Anterior cingulate cortex (tissue), 58 donors: ENCODE measurements at places on chromosomes 6 and 20.

DNA sequence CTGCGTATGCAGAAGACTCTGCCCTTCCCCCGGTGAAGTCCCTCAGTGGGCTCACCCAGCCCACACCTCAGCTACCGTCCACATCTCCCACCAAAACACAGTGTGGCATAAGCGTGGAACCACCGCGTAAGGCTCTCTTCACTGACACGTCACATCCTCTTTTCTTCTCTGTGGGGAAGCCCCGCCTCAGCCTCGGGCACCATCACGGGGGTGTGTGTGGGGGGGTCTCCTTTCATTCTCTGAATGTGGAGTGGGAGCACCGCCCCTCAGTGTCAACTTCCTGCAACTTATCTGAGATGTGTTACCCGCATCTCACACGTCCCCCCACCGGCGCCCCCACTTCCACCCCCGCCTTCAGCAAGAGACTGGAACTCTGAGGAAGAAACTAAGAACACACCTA lies 388.4 kb upstream of the JARID2 start:
- no peak for DNase-seq

GRCh38 chr20:1178103-1178502 lies 6.7 kb downstream of the TMEM74B start:
- DNase-seq: no peak

GRCh38 chr6:159229651-159230051 lies 60.5 kb downstream of the FNDC1 start:
- no peak for DNase-seq

DNA sequence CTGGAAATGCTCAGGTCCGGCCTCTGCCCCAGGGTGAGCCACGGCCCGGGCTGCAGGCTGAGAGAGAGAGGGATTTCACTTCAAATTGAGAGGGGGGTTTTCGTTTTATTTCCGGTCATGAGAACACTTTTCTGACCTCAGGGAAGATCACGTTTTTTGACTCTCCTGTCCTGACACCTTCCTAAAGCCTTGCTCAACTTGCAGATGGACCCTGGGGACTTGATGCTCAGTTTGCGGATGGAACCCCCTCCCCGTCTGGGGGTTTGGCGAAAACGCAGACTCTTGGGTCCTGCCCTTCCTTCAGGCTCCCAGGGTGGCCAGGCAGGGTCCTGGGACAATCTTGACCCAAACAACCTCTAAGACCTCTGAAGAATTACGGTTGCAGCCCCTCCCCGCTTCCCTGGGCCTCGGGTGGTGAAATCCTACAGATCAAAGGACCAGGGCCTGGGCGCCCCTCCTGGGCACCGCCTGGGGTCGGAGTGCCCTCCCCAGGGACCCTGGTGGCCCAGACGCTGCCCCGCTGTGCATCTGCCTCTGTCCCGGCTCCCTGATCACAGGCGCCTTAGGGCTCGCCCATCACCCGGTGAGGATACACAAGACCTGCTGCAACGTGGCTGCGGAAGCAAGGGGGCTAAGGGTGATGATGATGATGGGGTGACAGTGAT lies 148.2 kb downstream of the ERMARD start:
- DNase-seq: no peak

DNA sequence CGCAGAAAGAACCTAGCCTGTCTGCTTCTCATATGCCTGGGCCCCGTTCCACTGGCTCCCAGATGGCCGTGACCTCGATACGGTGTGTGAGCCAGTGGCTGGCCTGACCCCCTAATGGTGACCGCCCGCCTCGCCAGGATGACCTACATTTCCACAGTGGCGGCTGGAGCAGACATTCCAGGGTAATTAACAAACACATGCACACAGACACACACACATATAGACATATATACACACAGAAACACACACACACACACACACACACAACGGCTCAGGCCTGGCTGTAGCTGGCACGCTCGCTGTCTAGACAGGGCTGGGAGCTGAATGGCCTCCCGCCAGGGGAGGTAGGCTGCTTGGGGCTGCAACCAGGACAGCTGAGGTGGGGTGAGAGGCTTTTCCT lies 227.1 kb downstream of the ANKRD60 start:
- DNase-seq: no peak

- DNase-seq: no peak
Observed at GRCh38 chr6:27528714-27529113, 55.8 kb upstream of the ZNF184 start.

DNA sequence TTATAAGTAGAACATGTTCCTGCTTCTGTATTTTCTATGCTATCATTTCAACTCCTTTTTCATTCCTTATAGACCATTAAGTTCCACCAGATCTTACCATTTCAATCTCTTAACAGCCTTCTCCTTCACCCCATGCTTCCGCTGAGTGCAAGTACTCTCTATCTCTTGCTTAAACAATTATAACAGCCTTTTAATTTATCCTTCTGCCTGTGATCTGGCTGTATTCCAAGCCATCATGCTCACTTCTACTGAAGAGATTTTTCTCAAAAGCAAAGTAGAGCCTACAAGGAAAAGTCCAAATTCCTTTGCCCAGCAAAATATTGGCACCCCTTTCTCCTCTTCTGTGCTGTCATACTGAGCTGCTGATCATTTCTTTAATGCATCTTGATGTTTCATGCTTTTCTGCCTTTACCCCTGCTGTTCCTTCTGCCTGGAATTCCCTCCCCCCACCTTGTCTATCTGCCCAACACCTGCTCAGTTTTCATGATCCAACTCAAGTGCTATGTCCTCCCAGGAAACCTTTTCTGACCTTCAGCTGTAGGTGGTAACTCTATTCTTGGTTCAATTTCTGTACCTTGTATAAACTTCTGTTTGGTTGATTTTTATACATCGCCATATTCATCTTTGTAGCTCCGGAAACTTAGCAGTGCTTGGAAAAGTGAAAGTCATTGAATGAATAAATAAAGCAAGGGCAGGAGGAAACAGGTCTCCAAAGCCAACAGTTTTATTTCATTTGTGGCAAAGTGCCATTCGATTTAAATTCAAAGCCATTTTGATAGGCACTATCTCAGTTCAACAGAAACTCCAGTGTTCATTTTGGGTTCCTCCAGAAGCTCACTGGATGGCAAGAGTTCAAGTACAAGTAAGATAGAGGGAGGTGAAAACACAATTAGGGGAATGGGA lies 10.5 kb upstream of the BMP2 start:
- no peak for DNase-seq

DNA sequence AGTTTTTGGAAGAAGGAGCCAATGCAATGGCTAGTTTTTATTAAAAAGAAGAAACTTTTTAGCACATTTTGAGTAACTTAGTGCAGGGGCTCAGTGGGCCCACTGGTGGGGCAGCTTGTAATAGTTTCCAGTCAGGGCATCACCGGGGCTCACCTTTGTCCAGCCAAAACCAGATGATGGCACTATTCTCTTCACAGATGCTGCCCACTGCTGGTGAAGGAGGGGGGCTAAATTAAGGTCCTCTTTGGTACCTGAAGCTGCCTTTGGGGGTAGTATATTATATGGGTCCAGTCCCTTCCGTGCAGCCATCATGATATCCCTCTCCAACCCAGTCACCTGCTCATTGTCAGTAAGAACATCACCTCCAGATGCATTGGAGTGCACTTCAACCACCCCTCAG lies 182.9 kb downstream of the PDE7B start:
- no peak for DNase-seq

- no peak for DNase-seq
Observed at GRCh38 chr6:88619951-88620350, 343.5 kb downstream of the RNGTT start.

GRCh38 chr6:134451529-134451928 lies 133.6 kb upstream of the SGK1 start:
- no peak for DNase-seq

DNA sequence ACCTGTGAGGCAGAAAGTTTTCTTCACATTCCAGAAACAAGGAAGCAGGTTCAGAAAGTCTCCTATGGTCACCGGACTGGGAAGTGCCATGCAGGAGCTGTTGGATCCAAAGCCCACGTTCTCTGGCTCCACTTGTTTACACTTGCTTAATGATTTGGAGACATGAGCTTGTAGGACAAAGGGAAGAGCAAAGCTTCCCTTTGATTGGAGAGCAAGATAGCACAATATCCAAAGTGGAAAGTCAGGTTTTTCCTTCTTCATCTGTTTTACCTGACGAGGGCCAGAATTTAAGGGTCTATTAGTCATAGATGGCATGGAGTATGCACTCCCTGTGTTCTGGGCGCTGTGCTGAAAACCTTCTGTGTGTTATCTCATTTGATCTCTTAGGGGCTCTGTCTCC lies 81.2 kb downstream of the PDE7B start:
- no peak for DNase-seq

- no peak for DNase-seq
Observed at GRCh38 chr6:45806172-45806571, 209.5 kb downstream of the CLIC5 start.

DNA sequence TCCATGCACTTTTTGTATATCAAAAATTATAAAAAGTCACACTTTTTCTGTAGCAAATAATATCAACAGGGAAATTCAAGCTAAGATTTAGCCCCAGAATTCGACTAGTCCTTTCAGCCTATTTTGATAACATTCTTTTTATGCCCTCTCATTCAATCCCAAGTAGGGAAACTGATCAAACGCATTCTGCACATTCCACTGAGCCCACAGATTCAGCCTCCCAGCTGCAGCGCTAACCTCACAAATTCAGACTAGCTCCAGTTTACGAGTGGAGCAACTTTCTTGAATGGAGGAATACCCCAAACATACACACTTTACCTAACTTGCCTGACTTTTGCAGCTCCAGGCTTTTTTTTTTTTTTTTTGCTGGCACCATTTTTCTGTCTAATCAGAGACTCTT lies 70.3 kb upstream of the HEY2 start:
- DNase-seq: no peak

GRCh38 chr6:83309344-83309743 lies 116.2 kb downstream of the RWDD2A start:
- no peak for DNase-seq

DNA sequence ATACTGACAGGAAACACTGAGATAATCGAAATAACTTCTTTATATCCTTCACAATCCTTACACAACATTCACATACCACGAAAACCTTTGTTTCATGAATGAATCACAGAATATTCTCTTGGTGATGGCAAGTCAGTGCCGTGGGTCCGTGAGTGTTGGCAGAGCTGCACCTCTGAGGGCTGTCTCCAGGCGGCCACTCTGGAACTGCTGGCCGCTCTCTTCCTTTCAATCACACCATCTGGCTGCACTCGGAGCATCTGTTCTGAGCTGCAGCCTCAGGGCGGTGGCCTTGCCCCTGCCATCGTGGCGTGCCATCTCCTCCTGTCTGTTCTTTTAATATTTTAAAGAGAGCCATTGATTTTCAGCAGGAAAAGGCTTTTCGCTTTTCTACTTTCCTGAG lies 129.4 kb upstream of the AFDN start:
- no peak for DNase-seq

- DNase-seq: no peak
Observed at GRCh38 chr6:71721642-71722041, 164.7 kb upstream of the RIMS1 start.

DNA sequence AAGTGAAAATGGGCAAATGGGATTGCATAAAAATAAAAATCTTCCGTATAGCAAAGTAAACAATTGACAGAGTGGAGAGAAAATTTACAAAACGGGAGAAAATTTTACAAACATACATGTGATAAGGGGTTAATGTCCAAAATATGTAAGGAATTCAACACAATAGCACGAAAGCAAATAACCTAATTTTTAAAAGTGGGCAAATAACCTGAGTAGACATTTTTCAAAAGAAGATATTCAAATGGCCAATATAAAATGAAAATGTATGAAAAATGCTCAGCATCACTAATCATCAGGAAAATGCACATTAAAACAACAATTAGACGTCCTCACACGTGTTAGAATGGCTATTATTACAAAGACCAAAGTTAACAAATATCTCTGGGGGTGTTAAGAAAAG lies 441.5 kb downstream of the HTR1B start:
- DNase-seq: no peak

- DNase-seq: no peak
Observed at GRCh38 chr20:61072398-61072797, 179.7 kb upstream of the CDH4 start.

GRCh38 chr20:12171923-12172524 lies 254.3 kb downstream of the BTBD3 start:
- DNase-seq: no peak

DNA sequence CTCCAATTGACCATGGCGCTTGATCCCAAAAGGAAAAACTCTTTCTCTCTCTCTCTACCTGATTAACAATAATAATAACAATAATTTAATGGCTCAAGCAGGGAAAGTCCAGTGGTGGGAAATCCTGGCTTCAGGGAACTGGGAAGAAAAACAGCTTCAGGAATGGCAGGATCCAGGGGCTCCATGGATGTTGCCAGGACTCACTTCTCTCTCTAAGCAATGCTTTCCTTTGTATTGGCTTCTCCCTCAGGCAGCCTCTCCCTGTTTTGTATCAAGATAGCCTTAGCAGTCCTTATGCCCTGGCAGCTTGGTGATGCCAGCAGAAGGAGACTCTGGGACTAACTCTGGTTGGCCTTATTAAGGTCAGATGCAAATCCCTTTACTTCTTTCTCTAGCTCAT lies 13.5 kb upstream of the PTGIS start:
- DNase-seq: no peak

DNA sequence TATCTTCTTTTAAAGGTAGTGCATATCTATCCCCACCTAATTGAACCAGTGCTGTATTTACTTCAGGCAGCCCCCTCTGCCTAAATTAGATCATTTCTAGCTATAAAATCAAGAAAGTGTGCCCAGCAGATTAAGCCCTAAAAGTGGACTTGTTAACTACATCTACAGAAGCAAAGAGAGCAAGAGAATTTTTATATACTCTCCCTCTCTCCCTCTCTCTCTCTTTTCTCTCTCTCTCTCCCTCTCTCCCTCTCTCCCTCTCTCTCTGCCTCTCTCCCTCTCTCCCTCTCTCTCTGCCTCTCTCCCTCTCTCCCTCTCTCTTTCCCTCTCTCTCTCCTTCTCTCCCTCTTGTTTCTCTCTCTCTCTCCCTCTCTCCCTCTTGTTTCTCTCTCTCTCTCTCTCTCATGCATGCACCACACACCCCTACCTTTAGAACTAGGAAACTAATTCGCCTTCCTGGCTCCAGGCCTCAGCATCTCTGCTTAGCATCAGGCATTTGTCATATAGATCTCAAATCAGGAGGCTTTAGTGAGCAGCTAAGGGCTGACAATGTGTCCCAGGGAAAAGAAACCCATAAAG lies 71.4 kb downstream of the FOXA2 start:
- no peak for DNase-seq

DNA sequence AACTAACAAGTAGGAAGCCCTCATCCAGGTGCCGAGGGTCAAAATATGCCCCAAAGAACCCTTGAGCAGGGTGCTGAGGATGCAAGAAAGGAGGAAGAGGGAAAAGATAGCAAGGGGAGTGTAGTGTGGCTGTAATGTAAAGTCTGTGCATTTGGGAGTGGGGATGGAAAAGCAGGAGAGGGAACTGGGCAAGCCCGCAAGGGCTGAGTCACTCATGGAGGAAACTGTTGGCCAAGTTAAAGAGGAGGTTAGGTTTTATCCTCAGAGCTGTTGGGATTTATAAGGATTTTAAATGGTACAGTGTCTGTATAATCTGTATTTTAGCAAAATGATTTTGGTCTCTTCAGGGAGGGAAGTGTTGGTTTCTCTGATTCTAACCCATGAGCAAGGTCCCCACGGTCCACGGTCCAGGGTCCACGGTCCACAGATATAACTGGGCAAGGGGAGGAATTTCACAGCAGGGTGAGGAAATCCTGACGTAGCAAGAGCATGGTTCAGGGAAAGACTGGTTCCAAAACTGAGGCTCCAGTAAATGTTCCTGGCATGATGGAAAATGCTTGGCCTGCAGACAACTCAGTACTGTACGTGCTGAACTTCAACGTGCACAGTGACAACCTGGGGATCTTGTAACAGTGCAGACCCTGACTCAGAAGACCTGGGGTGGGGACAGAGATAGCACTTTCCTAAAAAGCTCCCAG lies 759.8 kb downstream of the PTPRT start:
- no peak for DNase-seq
